ENCODE measurements at places on chromosomes 4 and X.

GRCh38 chr4:102736636-102737549, 23.9 kb downstream of the MANBA start:
- DNase-seq: no peak

DNA sequence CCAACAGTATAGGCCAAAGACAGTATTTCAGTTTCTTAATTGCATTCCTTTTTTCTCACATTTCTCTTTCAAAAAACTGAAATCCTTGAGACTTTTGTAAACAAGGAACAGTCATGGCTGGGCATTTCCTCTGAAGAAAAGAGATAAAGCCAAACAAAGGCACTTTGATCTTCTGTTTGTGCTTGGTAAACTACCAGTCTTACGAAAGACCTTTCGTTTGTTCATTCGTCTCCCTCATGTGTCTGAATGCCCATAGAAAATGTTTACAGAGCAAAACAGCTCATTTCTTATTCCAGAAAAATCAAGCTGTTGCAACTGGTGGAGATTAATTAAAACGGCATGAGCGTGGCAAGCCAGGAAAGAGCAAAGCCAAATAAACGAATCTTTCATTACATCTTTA, 178.0 kb downstream of the GASK1B start:
- no peak for DNase-seq

GRCh38 chr4:17497890-17498523, 13.9 kb downstream of the QDPR start:
- DNase-seq: no peak

- no peak for DNase-seq
These were observed 477 bp downstream of the PSAPL1 start for GRCh38 chr4:7434141-7434765.

DNA sequence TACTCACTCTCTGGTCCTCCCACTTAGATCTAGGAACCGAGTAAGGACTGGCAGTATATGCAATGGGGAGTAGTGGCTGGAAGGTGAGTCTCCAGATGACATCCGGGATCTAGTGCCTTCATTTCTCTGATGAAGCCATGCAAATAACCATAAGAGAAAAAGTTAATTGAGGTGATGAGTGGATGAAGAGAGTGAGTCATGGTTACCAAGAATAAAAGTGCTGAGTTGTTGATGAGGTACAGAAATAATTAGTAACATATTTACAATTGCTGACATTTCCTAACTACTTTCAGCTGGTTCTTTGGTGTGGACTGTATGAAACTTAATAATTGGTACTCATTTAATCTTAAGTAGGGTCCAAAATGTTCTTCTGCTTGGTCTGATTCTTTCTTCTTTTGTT, 146.7 kb upstream of the PITX2 start:
- no peak for DNase-seq

All from suprapubic skin (tissue), 4 donors.